ENCODE measurements at places on chromosomes 12 and 14. TPM values are rescaled to one million over a fixed set of nuclear protein-coding genes. Genes with fewer than 3 reads are reported as not detected.

GRCh38 chr14:56474419-56475022 is 105.1 kb upstream of the TMEM260 start:
- DNase-seq = no peak

The PTPN6 gene
- total RNA-seq = 43.9 TPM

GRCh38 chr14:23357261-23357660 is 4.6 kb upstream of the SLC22A17 start:
- no peak for DNase-seq

The DACT1 gene
- 1.3 TPM for total RNA-seq

All from left colon (tissue), 2 donors.